Activated naive CD4-positive, alpha-beta T cell treated with anti-CD3 and anti-CD28 coated beads, Interleukin-2, amount 10 ng/mL, durations not matched to agents 5 hours and 36 hours (primary cell): ENCODE measurements at places on chromosomes 11 and 22. TPM values are rescaled to one million over a fixed set of nuclear protein-coding genes. Genes with fewer than 3 reads are reported as not detected.

Gene TSSK2
- not detected for total RNA-seq

Gene SLC22A8
- not detected for total RNA-seq

Gene CDK2AP2
- 95.8 TPM for total RNA-seq

Gene HIC2
- total RNA-seq = 5.4 TPM

Gene OR8G1
- total RNA-seq = not detected

Gene PGR
- total RNA-seq = not detected

Gene PKNOX2
- total RNA-seq = not detected

Gene UPK3A
- not detected for total RNA-seq

Gene SERHL2
- 0.99 TPM for total RNA-seq

Gene GATD1
- 55.0 TPM for total RNA-seq

Gene MFNG
- 218 TPM for total RNA-seq

Gene OR2D2
- not detected for total RNA-seq

Gene IGF2
- not detected for total RNA-seq

Gene OR8D1
- total RNA-seq = not detected

Gene PRDM11
- total RNA-seq = 2.6 TPM

Gene RBM4
- 132 TPM for total RNA-seq

Gene CELSR1
- total RNA-seq = 0.24 TPM

Gene TCN1
- total RNA-seq = not detected

Gene C11orf86
- not detected for total RNA-seq

Gene KCTD14
- 0.22 TPM for total RNA-seq

Gene TMEM132A
- total RNA-seq = 0.38 TPM

Gene JOSD1
- 66.4 TPM for total RNA-seq

Gene MAJIN
- 0.36 TPM for total RNA-seq

Gene CDC42EP1
- total RNA-seq = not detected
